Epithelial cell of proximal tubule (primary cell): ENCODE measurements at places on chromosomes 5 and 9.

- no peak for DNase-seq
Measured at GRCh38 chr5:392431-392988, 50.5 kb upstream of the EXOC3 start.

DNA sequence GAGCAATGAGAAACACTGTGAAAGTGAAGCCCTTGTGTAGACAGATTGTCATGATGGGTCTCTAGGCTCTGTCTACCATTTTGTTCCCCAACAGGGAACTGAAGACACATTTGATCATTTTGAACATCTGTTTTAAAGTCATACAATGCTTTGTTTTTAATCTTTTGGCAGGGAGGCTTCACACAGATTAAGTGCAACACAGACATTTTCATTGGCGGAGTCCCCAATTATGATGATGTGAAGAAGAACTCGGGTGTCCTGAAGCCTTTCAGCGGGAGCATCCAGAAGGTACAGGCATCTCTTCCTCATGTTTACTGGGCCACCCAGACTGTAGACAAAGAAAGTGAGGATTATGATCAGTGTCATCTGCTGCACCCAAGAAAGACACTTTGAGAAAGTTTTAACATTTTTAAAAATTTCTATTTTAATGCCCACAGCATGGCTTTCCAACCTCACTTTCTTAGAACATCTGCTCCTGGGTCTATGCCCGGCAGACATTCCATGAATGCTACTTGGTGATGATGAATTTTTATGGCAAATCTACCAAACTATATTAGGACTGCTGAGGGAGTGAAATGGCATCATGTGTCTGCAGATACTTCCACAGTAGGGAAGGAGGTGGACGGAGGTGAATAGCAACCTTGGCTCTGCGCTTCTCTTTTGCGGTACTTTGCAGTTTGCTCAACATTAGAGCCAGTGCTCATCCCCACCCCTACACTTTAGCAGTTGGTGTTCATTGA lies 121.3 kb downstream of the LIFR start:
- DNase-seq, result no peak

GRCh38 chr9:113506090-113506589 lies 42.6 kb downstream of the RGS3 start:
- DNase-seq, result no peak

DNA sequence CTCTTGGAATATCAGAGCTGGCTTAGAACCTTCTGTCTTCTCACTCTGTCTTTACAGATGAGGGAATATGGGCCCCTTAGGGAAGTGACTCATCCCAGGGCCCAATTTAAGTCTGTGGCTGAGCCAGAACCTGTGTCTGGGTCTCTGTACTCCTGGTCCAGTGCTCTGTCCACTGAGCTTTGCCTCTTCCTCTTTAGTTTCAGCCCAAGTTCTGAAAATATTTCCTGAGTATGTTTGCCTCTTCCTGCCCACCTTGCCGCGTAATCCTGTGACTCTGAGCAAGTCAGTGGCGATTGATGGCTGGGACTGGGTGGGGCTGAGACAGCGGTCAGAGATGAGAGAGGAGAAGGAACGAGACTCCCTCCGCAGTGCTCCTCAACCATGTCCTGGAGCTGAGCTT lies 7.8 kb downstream of the IER5L start:
- no peak for DNase-seq

DNA sequence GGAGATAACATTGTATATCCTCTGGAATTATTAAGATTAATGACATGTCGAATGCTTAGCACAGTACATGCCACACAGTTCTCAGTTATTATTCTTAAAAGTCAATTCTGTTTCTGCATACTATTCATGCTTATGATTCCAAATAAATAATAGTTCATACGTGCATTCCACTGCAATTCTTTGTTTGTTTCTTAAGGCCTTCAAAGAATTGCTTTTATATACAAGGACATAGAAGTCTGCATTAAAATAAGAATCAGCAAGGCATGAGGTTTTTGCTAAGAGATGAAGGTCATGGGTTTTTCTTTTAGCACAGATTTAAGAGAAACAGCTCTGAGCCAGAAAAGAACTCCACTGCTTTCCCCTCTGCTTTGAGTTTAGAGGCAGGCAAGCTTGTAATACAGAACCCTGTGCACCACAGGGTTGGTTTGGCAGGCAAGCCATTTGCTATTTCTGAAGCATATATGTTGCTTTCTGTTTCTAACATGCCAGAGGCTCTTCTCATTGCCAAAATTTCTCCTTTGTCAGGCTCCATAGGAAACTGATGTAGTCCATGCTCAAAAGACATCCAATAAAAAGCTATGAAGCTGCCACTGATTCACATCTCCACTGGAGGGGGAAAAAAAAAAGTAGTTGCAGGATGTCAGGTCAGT lies 420.6 kb upstream of the TYRP1 start:
- no peak for DNase-seq

GRCh38 chr9:7375013-7375511 lies 424.5 kb downstream of the DMAC1 start:
- DNase-seq, result peak; percentile 13

DNA sequence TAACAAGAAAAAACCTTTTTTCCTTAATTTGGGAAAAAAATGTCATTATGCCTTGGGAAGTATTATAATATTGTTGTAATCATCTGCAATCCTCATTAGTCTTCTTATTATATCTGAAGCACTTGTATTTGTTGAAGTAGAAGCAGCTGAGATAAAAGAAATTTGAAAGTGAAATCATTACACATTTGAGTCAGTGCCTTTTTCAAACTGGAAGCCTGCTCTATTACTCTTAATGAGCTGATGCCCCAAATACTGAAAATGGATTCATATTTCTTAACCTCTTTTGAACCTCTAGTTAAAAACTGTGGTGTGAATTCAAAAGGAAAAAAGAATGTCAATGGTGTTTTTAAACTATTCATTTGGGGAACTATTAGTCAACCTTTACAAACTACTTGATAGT lies 1027.7 kb downstream of the NR2F1-AS1 start:
- DNase-seq, result no peak

DNA sequence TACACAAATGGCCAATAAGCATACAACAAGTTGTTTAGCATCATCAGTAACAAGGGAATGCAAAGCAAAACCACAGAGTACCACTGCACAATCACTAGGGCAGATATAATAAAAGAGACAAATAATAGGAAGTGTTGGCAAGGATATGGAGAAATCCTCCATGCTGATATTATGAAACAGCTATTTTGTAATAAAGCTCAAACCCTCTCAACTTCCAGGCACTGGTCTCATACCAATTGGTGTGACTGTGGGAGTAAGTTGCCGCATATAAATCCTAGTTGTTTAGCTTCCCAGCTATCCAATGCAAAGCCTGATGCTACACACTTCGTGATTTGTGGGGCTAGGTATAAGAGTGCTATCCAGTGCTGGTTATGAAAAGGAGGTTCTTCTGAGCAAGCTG lies 88.6 kb downstream of the SMIM23 start:
- no peak for DNase-seq
